ENCODE measurements at places on chromosomes 3 and 15. TPM values are rescaled to one million over a fixed set of nuclear protein-coding genes. Genes with fewer than 3 reads are reported as not detected.

Gene CCR4
- 110 TPM for total RNA-seq

Gene EPM2AIP1
- 18.2 TPM for total RNA-seq

Gene FBXW12
- total RNA-seq = not detected

Gene ACVR2B
- 10.4 TPM for total RNA-seq

DNA sequence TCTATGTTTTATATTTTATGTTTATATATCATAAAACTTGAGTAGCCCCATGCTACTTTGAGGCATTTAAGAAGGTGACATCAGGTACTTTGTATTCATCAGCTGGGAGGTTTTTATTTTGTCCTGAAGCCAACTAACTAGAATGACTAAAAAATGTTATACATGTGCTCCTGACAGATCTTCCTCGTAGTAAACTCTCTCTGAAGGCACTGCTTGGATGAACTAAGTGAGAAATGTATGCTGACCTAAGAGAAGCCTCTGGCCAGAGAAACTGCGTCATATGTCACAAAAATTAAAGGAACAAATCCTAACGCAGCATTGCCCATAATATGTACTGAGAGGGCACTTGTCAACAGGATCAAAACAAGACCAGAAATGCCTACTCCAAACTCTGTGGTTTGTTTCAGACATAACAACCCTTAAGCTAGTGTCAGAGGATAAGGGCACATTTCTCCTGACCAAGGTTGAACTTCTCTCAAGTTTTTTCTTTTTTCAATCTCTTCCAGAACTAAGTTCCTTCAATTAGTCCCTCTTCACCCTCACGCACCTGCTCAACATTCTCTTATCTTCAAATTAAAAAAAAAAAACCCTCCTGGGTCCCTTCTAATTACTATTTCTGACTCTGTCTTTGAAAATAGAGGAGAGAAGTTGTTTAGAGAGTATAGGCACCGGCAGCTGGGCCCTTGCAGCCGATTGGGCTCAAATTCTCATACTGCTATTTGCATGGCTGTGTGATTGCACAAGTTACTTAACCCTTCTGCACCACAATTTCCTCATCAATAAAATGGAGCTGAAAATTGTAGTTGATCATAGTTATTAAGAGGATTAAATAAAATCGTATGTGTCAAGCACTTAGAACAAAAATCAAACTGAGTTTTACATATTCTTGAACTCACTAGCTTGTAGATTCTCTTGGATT lies 159.0 kb downstream of the FRMD5 start:
- DNase-seq = no peak

- no peak for DNase-seq
These were observed 162.2 kb downstream of the GREM1 start for GRCh38 chr15:32879980-32880379.

DNA sequence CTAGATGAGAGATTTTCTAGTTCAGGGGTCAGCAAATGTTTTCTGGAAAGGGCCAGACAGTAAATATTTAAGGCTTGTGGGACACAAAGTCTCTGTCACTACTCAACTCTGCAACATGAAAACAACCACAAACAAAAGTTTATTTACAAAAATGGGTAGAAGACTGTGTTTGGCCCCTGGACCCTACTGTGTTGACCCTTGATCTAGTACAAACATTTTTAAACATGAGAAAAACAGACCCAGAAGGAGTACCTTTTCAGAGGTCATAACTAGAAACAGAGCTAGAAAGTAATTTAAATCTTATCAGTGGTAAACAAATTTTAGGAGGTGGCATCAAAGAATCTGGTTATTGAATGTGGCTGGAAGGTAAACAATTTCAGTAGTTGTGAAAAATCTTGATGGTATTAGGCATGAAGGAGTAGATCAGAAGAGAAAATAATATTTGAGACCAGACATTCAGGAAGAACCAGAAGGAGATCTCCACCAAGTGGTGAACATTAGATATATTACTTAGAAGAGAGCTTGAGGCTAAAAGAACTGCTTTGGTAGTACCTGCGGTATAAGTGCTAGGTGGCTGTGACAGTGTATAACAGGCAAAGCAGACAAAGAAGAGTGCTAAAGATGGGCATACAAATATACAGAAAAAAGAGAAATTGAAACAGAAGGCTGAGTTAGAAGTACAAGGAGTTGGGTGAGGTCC lies 101.7 kb downstream of the NR1I2 start:
- no peak for DNase-seq

DNA sequence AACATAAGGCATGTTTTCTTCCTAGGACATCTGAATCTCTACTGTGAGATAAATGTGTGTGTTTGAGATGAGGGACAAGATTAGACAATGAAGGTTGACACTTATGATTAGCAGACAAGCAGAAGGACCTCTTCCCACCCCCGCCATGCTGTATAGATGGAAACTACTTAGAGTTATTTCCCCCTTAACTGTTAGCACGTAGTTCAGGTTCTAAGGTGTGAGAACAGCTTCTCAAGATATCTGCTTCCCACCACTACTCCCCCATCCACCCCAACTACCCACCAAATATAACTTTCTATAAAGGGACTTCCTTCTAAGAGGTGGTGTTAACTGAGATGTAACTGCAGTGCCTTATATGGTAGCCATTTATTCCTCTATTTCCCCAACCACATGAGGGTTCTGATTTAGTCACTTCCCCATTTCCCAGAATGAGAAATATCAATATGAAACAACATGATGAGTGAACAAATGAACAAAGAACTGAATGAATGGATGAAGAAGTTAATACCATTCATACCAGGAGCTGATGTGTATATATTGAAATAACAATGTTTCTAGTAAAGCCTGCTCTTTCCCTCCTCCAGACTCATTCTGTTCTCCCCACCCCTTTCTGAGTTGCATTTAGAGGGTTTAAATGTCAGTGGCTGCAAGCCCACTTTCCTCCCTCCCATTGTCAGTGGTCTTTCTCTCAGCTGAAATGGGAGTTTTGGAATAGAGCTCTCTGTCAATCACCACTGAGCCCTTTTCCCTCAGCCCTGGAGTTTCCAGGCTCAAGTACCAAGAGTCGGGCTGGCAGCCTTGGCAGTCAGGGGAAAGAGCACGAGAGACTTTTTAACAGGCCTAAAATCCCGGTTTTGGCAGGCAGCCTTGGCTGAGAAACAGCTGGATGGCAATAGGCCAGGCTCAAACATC lies 7.7 kb upstream of the RFTN1 start:
- DNase-seq = no peak

- DNase-seq = no peak
These were observed 234.8 kb upstream of the WNT5A start for GRCh38 chr3:55721716-55722484.

- DNase-seq = no peak
These were observed 26.0 kb upstream of the MAGEF1 start for GRCh38 chr3:184737641-184738505.

- DNase-seq = no peak
These were observed 28.3 kb downstream of the AP3B2 start for GRCh38 chr15:82681371-82681770.

DNA sequence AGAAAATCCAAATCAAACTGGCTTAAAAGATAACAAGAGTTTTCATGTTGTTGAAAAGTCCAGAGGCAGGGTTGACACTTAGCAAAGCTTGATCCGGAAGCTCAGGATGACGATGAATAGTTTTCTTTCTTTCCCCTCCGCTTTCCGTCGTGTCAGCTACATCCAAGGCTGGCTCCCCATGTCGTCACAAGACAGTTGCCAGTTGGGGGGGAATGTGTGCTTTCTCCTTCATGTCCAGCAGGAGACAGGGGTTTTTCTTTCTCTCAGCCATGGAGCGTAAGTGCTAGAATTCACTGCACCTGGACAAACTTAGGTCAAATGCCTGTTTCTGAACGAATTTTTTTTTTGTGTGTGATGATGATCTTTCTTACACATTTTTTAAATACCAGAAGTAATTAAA lies 273.8 kb upstream of the RGMA start:
- no peak for DNase-seq

DNA sequence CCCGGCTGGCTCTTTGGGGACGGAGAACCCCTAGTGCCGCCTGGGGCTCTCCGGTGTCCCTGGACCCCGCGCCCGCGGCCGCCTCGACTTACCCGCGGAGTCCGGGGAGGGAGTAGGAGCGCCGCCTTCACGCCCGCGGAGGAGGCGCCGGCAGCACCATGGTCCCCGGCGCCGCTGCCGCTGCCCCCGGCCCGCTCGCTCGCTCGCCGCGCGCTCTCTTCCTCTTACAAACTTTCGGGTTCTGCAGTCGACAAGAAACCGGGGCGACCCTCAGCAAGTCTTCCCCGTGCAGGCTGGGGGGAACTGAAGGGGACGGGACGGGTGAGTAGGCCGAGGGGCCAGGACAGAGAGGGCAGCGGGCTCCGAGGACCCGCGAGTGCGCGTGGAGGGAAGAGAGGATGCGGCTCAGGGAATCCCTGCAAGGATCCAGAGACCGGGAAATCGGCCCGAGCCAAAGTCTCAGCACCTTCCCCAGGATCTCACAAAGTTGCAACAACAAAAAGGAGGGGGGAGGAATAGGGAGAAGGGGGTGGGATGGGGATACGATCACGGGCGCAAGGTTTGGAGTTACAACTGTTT lies 2.0 kb downstream of the FOXP1 start:
- no peak for DNase-seq

DNA sequence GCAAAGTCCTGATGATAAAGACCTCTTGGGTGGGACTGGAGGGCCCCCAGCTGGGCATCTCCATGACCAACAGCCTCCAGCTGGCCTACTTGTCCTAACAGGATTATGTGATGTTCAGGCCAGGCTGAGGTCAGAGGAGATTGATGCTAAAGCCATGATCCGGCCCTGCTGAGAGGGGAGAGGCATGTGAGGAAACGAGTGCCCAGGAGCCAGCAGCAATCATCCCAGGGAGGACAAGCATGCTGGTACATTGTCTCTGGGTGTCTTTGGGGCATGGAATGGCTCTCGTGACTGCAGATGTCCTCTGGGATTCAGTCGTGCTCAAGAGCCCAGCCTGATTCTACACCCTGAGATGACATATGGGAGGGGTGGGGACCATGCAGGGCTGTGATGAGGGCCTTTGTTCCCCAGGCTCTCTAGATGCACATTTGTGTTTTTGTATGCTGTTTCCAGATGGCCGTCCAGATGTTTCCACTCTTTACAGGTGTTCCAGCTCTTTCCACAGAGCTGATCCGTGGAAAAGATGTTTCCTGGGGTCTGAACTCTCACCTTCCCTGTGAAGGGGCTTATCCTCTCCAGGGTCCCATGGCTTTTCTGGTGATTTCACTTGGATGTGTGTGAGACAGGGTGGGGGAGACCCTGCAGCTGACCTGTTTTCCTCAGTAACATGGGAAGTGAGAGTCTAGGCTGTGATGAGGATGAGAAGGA lies 20.2 kb downstream of the SLC24A1 start:
- DNase-seq = no peak

DNA sequence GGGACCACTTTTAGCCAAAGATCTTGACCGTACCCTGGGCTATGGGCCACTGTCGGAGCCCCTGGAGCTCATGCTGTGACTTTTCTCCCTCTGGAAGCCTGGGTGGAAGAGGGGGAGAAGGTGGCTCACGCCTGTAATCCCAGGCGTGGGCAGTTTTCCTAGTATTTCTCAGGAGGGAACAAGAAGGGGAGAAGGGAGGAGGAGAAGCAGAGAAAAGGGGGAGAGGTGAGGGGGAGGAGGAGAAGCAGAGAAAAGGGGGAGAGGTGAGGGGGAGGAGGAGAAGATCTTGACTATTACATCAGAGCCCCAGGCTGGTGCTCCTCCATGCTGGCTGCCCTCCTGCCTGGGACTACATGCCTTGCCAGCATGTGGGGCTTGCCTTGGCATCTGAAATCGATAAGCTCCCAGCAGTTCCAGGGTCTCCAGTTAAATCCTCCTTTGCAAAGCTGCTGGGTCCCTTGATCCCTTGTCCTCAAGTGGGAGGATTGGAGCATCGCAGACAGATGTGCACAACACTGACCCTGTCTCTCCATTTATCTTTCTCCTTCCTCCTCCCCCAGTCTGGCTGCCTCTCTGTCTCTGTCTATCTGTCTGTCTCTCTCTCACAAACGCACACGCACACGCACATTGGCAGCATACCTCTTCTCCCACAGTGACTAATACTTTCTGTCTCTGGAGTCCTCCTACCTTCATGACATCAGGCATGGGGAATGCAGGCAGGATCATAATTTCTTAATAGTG lies 41.6 kb downstream of the MRAS start:
- no peak for DNase-seq

- no peak for DNase-seq
These were observed 30.8 kb downstream of the MLH1 start for GRCh38 chr3:37024092-37024491.

DNA sequence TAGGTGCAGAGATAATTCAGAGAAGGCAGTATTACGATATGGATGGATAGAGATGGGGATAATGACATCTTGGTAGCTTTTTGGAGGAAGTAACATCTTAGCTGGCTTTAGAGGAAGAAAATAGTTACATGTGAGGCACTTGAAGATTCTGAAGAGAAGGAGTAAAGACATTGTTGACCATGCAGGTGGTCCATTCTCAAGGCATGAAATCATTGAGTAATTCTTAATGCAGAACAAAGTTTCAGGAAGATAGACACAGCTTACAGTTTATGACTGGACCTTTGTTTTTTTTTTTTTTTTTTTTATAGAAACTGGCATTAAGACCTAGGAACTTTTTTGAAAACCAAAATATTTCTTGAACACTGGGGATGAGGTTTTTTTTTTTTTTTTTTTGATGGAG lies 28.2 kb downstream of the MBNL1 start:
- DNase-seq = no peak

GRCh38 chr3:107117922-107118536 lies 259.2 kb upstream of the CCDC54 start:
- DNase-seq = no peak

DNA sequence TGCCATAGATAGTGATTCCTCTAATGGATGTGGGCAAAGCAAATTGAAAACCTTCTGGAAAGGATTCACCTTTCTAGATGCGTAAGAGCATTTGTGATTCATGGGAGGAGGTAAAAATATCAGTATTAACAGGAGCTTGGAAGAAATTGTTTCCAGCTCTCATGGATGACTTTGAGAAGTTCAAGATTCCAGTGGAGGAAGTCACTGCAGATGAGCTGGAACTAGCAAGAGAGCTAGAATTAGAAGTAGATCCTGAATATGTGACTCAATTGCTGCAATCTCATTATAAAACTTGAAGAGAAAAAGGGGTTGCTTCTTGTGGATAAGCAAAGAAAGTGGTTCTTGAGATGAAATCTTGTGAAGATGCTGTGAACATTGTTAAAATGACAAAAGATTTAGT lies 88.0 kb upstream of the ACKR4 start:
- DNase-seq = no peak

- DNase-seq = no peak
These were observed 17.7 kb upstream of the GK5 start for GRCh38 chr3:142243134-142243533.

DNA sequence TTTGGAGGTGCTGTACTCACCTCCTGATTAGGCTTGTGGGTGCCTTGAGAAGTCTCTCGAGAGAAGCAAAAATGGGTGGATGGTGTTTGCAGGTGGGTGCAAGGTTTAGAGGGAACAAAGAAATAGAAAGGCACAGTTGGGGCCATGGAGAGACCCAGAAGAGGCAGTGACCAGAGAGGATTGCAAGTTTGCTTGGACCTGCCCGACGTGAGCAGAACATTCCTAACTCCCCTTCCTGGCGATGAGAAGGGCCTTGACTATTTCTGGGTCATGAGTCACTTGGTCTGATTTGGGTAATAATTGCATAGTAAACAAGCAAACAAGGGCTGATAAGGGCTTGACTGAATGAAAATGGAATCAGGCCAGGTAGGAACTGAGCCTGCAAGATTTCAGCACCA lies 7.0 kb upstream of the CTSH start:
- DNase-seq = no peak
